ENCODE measurements at places on chromosomes 7 and 10. TPM values are rescaled to one million over a fixed set of nuclear protein-coding genes. Genes with fewer than 3 reads are reported as not detected.

Gene PANK1
- 2.0 TPM for polyA plus RNA-seq

Gene MMD2
- polyA plus RNA-seq = not detected

Gene ERVW-1
- polyA plus RNA-seq = not detected

Gene PTPN20
- not detected for polyA plus RNA-seq

Gene SEMA4G
- polyA plus RNA-seq = 12.7 TPM

Gene ACHE
- polyA plus RNA-seq = 0.28 TPM

Gene C10orf62
- not detected for polyA plus RNA-seq

Gene GLRX3
- polyA plus RNA-seq = 57.0 TPM

Gene ANKRD1
- polyA plus RNA-seq = 593 TPM

Gene ZNF804B
- not detected for polyA plus RNA-seq

GRCh38 chr10:8049045-8049864 lies 5.2 kb upstream of the GATA3 start:
- no peak for DNase-seq

GRCh38 chr7:29385214-29385814 lies 178.3 kb upstream of the PRR15 start:
- DNase-seq = no peak

- no peak for DNase-seq
Observed at GRCh38 chr10:128049226-128050120, 76.8 kb downstream of the MKI67 start.

DNA sequence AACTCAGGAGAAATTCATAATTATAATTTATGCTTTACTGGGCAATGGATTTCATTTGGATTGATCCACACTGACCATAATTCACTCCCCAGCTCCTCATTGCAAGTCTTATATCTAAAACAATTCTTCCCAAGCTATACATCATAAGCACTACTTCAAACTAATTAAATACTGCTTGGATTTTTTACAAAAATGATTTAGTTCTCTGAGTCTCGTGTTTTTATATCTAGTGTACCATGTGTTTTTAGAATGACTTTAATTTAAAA lies 443.8 kb downstream of the GPAM start:
- no peak for DNase-seq

GRCh38 chr10:128186959-128187787 lies 61.0 kb upstream of the MKI67 start:
- no peak for DNase-seq

- no peak for DNase-seq
Observed at GRCh38 chr10:132450466-132450824, 53.4 kb downstream of the PWWP2B start.

DNA sequence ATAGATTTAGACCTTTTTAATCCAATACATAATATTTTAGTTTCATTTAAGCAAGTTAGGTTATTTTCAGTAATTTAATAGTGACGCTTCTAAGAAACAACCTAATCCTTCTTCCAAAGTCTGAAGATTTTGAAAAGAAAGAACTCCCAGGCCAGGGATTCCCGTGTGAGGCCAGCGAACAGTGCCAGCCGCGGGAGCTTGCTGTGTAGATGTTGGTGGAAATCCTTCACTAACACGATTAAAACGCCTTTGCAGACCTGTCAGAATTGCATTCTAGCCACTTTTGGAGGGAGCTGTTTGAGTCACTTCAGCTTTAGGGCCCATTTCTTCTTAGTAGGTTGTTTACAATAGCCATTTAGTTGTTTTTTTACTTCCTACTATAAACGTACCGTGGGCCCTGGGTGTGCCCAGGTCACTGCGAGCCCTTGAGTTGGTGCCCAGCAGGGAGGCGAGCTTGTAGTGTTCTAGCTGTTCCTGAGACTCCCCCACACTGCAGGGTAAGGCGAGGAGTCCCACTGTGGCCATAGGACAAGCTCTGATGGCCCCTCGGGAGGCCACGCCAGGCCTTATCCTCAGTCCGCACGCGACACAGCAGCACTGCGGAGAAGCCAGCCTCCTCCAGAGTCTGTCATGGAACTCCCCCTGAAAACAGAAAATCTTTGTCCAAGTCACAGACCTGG lies 32.3 kb downstream of the PPP2R2D start:
- DNase-seq = no peak

- DNase-seq = no peak
Observed at GRCh38 chr10:71076473-71077142, 135.8 kb upstream of the UNC5B start.

GRCh38 chr7:75879771-75880184 lies 944 bp downstream of the RHBDD2 start:
- DNase-seq = peak; percentile 37

DNA sequence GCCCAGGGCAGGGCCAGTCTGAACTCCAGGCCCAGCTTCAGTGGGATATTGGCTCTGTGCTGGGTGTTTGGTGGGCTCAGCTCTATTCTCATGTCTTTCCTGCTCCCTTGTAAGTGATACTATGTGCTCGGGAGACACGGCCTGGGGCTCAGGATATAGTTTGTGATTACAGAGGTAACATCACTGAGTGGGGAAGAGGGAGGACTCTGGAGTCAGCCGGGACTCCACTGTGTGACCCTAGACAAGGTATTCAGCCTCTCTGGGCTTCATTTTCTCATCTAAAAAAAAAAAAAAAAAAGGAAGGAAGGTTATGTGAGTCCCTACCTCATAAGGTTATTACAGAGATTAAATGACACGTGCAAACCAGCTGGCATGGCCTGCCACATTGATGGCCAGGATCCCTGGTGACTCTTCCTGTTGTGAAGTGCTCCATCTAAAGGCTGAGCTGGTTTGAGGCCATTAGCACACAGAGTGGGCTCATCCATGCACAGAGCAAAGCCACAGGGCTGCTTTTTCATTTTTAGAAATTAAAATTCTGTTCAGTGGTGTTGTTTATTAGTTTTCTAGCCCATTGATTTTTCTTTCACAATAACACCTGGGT lies 15.7 kb downstream of the SLC13A4 start:
- DNase-seq = no peak

GRCh38 chr10:103473261-103473671 lies 5.8 kb downstream of the CALHM3 start:
- DNase-seq = no peak

- no peak for DNase-seq
Observed at GRCh38 chr7:46157404-46157803, 236.3 kb upstream of the IGFBP3 start.

DNA sequence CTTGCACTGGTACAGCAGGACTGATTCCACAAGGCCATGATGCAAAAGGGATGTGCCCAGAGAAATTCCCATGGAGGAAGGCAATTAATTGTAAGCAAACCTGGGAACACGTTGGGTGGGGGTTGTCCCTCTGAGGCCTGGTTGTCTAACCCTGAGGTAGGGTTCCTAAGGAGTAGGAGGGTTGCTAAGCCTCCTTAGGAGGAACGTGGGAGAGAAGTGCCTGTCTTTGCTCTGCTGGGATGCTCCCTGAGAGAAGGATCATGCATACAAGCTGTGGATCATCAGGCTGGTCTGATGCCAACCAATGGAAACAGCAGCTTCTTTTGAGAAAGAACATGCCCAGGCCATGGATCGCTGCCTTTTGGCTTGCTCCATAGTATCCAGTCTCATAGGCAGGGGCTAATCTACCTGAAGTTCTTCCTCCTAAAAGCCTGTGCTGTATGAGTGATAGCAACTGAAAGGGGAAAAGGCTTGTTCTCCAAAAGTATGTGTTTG lies 203.7 kb upstream of the NPVF start:
- DNase-seq = no peak

GRCh38 chr10:122567056-122567660 lies 6.6 kb downstream of the DMBT1 start:
- peak; percentile 15 for DNase-seq

DNA sequence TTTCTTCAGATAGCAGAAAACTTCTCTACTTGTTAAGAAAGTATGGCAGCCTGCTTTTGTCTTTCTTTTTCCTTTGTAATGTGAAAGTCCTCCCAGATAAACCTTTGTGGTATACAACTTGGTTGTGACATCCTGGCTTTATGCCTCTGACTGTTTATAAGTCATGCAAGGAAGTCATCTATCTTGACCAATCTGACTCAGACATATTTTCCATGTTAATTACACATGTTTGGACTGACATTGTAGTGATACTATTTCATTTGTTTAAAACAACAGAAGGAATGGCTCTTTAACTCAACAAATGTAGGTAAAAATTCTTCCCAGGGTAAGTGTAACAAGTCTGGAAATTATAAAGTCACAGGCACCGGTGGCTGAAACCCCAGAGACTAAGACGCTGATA lies 341.6 kb upstream of the MEOX2 start:
- peak; percentile 85 for DNase-seq

GRCh38 chr7:99096124-99096887 lies 47.6 kb downstream of the SMURF1 start:
- DNase-seq = no peak

- DNase-seq = no peak
Observed at GRCh38 chr10:74862625-74863024, 36.2 kb downstream of the KAT6B start.

GRCh38 chr10:123870260-123870659 lies 21.3 kb downstream of the CPXM2 start:
- DNase-seq = no peak

DNA sequence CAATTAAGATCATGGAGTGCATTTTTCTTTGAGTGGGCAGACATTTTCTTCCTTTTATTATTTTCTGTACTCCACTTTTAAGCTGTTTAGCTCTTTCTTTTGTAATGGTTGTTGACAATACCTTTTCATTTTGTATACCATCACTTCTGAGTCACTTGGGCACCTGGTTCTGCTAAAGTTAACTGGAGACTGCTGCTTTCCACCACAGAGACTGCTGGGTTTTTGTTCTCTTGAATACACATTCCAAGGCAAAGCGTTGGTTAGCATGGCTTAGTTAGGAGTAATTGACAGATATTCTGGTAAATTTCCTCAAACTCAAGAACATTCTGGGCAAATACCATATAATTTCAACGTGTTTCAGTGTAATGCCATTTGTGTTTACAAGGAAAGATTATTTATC lies 541.9 kb upstream of the CELF2 start:
- no peak for DNase-seq

GRCh38 chr10:52683776-52684175 lies 88.8 kb downstream of the MBL2 start:
- DNase-seq = no peak

DNA sequence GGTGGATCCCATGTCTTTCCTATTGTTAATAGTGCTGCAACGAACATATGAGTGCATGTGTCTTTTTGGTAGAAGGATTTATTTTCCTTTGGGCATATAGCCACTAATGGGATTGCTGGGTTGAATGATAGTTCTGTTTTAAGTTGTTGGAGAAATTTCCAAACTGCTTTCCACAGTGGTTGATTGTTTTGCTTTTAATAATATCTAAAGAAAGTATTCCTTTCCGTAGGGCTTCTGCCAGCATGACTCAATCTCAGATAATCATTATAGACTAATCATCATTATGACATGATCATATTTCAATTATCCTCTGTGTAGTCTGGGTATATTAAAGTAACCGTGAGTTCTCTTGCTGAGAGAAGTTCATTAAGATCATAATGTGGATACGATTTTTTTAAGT lies 110.2 kb upstream of the KMT2E start:
- DNase-seq = no peak
